ENCODE measurements at places on chromosomes 13 and 19.

DNA sequence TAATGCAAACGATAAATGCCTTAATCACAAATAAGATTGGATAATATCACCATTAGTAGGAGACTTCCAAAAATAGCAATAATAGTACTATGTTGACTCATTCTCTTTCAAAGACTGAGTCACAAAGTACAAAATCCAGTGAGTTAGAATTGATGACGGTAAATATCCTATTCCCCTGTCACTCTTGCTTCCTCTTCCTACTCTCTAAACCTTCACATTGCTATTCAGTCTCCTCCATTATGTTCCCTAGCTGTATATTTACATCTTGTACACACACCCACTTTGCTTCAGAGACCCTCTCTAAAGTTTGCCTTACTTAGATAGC is 26.3 kb upstream of the INTS6 start:
- DNase-seq = no peak

GRCh38 chr19:37966211-37966661 is 59.2 kb downstream of the SIPA1L3 start:
- no peak for DNase-seq

DNA sequence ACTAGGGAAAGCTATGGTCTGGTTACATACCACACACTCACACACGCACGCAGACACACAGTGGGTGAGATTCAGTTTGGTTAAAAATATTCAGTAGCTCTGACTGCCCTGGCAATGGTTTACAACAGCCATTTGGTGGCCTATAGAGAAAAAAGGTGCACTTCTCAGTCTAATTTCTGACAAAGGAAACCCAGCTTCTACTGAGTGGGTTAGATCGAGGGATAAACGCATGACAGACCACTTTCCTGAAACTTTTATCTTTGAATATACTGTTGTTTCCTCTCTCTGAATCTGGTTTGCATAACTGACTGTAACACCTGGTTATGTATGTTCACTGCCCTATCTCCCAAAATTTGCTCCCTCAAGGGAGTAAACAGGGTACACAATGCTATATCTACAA is 2.5 kb downstream of the LIG4 start:
- no peak for DNase-seq

DNA sequence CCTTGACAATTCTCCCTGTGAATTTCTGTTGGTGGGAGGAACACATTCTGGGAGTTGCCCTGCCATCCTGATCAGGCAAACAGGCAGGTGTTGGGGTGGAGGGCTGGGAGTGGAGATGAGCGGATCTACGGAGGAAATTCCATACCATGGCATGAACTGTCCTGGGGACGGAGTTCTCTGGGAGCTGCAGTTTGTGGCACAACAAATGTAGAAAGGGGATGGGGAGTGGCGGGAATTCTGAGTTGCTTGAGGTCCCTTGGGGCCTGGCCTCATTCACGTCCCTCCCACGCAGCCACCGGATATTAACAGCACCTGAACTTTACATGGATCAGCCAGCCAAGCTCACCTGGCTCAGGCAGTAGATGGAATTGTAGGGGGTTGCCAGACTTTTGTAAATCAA is 70.0 kb downstream of the CHST8 start:
- no peak for DNase-seq
